Cortex of kidney (tissue), 1 donor: ENCODE measurements at places on chromosomes 12 and 14.

- DNase-seq = no peak
These were observed 22.5 kb upstream of the MANSC4 start for GRCh38 chr12:27802511-27802910.

DNA sequence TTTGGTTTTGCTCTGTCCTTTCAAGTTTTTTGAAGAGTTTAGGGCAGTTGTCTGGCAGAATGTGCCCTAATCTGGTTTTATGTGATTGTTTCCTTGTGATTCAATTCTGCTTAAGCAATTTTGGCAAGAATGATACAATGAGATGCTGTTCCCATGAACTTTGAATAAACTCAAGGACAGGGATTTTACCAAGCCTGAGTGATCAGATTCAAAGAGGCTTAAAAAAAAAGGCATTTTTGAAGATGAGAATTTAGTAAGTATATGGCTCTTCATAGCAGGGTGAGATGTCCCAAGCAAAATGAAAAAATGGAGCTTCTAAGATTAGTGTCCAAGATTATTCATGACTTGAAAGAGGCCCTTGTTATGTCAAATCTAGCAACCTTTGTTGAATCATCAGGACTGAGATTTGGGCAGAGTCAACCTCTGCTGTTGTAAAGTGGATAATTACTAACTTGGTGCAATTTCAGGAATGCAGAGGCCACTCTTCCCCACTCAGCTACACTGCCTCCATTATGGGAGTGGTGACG is 180.6 kb upstream of the NUDT4 start:
- DNase-seq = no peak

DNA sequence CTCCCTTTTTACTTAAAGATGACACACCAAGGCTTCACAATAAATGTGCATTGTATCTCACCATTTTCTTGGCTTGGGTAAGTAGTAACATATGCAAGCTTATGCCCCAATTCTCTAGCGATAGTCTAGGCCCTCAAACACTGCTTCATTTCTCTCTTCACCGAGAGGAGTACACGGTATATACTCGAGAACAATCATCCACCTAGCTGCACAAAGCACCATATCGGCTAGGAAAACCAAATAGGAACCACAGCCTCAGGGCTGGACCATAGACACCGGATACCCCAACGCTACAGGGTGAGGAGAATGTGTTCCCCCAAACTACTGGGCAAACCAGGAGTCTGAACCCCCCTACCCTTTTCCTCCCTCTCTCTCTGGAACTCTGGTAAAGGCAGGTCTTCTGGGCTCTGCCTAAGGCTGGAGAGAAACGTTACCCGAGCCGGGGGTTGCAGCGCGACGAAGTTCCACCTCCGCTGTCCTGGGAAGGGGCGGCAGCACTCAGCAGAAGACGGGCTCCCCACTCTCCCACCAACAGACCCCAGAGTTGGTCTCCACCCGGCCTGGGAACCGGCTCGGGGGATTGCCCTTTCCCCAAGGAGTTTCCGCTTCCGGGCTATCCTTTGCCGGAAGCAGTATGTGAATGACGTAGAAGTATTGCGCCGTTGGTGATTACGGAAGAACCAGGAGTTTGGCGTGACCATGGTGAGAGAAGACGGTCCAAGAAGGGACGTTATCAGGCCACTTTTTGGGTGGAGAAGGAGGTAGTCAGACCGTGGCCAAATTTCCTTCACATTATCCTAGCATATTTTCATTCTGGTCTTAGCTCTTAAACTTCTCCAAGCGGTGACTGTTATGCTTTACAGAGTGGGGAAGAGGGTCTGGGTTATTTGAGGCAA is at the start of the genes AREL1 and FCF1:
Gene AREL1 (minus strand): TSS at position 582 of the 896 bp plus-strand sequence. CDS start 27,465 bp downstream, outside the sequence.
Gene FCF1 (plus strand): TSS at position 646 of the 896 bp plus-strand sequence. CDS start 54 bp downstream, at position 700.
- no peak for DNase-seq

GRCh38 chr12:132218527-132218875 is 74.2 kb downstream of the NOC4L start:
- DNase-seq = no peak

- no peak for DNase-seq
These were observed 27.3 kb downstream of the DAAM1 start for GRCh38 chr14:59215757-59216156.

DNA sequence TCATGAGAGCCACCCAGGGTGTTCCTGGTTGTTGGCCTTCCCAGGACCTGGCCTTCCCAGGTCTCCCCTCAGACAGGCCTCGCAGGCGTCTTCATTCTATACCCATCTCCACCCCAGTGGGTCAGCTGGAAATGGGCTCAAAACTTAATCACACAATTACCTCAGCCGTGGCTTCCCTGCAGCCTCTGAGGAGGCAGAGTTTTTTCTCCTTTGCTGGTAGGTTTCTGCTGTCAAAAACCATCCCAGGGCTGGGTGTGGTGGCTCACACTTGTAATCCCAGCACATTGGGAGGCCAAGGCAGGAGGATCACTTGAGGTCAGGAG is 13.2 kb downstream of the NFKBIA start:
- DNase-seq = no peak

DNA sequence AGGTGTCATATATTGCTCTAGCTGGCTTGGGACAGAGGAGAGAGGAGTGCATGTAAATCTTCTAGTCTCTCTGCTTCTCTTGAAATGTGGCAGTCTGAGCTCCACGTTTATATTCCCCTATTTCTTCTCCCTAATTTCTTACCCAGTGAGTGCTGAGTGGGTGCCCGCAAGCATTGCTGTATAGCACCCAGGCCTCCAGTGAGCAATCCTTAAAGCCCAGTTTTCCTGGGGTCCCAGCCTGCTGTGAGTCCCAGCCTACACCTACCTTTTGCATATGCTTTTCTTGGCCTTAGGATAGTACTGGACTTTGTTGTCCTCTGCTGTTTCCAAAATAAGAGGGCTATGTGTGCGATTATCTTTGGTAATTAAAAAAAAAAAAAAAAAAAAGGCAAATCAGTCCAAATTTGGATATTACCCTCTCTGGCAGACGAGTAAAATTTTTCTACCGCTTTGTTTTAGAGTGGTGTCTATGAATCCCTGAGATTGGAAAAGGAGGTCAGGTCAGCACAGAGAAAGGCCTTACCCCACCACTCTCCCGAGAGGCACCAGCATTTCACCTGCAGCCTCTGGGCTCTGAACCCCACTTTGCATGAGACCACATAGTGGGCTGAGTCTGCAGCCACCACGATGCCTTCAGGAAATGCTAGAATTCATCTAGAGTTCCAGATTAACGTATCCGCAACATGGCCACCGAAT is 1.1 kb downstream of the MGST1 start:
- DNase-seq = no peak

GRCh38 chr12:11446372-11446771 is 51.0 kb upstream of the PRB2 start:
- DNase-seq = no peak

DNA sequence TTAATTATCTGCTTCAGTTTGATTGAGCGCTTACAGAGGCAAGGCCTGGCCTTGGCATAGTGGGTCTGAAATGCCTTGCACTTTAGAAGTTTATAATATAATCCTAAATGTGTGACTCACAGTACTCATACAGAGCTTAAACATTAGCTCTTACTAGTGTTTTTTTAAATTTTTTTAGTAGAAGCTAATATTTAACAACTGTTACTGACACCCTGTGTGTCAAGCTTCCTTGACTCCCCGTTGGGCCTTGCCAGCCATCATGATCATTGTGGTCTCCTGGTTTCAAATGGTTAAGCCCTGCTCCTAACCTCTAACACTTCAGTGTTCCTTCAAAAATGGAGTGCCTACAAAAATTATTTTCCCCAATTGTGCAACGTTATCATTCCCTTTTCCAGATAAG is 126.9 kb downstream of the GALC start:
- DNase-seq = no peak

- DNase-seq = no peak
These were observed 83.7 kb upstream of the BTG1 start for GRCh38 chr12:92229381-92229780.

DNA sequence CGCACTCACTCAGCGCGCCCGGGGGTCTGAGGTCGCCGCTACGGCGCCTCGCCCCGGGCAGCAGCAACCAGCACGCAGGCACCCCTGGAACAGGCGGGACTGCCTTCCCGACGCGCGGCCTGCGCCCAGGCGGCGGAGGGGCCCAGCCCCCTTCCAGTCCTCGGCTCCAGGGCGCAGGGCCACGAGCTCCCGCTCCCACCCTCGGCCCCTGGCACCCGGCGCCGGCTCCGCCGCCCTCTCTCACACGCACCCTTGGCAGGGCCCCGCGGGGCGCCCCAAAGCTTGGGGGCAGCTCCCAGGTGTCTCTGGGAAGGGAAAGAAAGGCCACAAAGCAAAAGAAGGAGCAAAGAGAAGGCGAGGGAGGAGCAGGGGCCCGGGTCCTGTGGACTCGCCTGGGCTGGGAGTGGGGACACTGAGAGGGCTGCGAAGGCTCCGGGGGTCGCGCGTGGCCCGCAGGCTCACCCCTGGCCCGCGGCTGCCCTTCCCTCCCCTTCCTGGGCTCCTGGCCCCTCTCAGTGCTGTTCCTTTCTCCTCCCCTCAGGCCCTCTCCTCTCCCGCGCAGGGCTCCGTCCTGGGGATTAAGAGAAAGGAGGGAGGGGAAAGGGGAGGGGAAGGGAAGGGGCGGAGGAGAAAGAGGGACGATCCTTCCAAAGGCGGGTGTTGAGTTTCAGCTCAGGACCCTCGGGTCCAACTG is 907 bp upstream of the EFS start:
- DNase-seq = no peak

DNA sequence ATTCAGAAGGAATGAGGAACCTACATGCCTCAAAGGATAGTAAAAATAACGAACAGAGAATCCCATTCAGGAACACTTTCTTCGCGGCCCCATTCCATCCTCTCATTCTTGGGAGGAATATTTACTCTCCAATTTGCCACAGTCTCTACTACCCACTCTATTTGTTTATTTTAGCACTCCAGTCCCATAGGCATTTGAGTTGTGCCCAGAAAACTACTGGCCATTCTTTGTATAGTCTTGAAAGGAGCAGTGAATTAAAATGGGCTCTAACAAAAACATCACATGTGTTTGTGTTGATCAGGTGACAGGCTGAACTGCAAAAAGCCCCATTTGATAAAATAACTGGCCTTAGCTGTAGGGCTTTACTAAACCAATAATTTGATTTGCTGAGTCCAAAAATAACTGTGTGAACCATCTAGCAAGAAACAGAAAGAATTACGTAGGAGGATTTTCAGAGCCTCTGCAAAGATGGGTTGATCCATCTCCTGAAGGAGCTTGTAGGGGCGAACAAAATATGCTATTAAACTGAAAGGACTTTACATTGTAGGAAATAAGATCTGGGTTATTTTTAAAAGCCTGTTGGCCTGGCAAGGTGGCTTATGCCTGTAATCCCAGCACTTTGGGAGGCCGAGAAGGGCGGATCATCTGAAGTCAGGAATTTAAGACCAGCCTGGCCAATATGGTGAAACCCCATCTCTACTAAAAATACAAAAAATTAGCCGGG is 142.3 kb upstream of the CPNE8 start:
- DNase-seq = no peak

DNA sequence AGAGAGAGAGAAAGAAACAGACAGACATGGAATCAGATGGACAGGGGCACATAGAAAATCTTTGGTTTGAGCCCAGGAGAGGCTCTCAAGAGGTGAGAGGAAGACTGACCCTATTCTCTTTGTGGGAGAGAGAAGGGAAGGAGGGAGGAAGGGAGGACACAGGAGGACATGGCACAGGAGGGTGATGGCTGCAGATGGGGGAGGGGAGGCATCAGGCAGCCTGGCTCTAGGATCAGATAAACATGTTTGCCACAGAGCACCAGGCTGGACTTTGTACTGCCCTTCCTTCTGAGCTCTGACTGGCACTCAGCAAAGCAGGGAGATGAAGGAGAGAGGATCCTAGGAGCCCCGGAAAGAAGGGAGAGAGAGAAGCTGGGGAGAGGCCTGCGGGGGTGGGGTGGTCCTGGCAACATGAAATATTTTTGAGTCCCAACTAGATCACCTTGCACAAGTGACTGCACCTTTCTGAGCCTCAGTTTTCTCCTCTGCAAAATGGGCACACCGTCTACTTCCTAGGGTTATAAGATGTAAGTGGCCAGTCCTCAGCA is 6.1 kb downstream of the HNF1A start:
- DNase-seq = no peak

- DNase-seq = no peak
These were observed 1.4 kb downstream of the FIGNL2 start for GRCh38 chr12:51846911-51847642.
